ENCODE measurements at places on chromosomes 16 and 17.

- DNase-seq = no peak
These were observed 70.1 kb downstream of the OMG start for GRCh38 chr17:31226950-31227349.

GRCh38 chr17:20703781-20704180 is 124.3 kb downstream of the CDRT15L2 start:
- DNase-seq = no peak

GRCh38 chr17:74431568-74432423 is at the start of gene GPRC5C:
Gene GPRC5C, plus strand, starts transcription at chr17:74432088. Its CDS starts 7,689 bp downstream, at chr17:74439777.
- DNase-seq = peak; percentile 22

GRCh38 chr16:68083239-68083781 is 1.9 kb upstream of the NFATC3 start:
- no peak for DNase-seq

DNA sequence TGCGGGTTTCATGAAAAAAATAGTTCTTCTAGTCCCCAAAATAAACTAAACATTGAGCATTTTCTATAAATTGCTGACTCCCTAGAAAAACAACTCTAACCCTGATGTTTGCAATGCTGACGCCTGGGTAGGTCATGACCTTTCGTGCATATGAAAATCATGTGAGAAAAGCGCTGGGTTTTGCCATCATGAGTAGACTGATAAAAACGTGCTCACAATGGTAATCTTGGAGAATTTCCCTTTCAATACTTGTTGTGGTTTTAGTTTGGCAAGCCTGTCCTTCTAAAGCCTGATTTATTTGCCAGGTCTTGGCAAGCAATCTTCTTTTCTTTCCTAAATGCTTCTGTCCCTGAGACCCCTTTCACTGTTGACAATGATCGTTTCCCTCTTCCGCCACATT is 4.0 kb upstream of the CLEC10A start:
- no peak for DNase-seq

- no peak for DNase-seq
These were observed 12.3 kb upstream of the SPAG9 start for GRCh38 chr17:51132964-51133319.

- no peak for DNase-seq
These were observed 52.3 kb downstream of the CYB5D2 start for GRCh38 chr17:4195306-4195705.

DNA sequence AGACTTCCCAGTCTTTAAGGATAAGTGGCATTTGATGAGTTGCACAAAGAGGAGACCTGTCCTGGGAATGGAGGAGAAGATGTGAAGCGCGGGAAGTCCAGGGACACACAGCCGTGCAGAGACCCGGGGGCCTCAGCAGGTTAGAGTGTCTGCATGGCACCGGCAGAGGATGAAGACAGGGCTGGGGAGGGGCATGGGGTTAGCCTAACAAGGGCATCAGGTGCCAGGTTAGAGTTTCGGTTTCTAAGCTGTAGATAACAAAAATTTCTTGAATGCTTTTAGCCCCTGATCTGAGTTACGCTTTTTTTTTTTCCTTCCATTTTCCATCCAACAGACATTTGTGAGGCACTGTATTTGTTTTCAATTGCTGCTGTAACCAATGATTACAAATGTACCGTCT is 594.3 kb downstream of the MAF start:
- no peak for DNase-seq

GRCh38 chr17:81388091-81388611 is 7.1 kb upstream of the BAHCC1 start:
- DNase-seq = no peak

- no peak for DNase-seq
These were observed 23.3 kb upstream of the ANKRD40CL start for GRCh38 chr17:50790618-50791017.

GRCh38 chr17:82338858-82339633 is 5.5 kb upstream of the SECTM1 start:
- DNase-seq = no peak

GRCh38 chr17:28407130-28407973 is 1.3 kb upstream of the SLC46A1 start:
- DNase-seq = no peak
